Activated CD4-positive, alpha-beta memory T cell treated with anti-CD3 and anti-CD28 coated beads, Interleukin-2, amount 10 ng/mL, durations not matched to agents 7 days and 5 days (primary cell): ENCODE measurements at places on chromosomes 1 and 21.

DNA sequence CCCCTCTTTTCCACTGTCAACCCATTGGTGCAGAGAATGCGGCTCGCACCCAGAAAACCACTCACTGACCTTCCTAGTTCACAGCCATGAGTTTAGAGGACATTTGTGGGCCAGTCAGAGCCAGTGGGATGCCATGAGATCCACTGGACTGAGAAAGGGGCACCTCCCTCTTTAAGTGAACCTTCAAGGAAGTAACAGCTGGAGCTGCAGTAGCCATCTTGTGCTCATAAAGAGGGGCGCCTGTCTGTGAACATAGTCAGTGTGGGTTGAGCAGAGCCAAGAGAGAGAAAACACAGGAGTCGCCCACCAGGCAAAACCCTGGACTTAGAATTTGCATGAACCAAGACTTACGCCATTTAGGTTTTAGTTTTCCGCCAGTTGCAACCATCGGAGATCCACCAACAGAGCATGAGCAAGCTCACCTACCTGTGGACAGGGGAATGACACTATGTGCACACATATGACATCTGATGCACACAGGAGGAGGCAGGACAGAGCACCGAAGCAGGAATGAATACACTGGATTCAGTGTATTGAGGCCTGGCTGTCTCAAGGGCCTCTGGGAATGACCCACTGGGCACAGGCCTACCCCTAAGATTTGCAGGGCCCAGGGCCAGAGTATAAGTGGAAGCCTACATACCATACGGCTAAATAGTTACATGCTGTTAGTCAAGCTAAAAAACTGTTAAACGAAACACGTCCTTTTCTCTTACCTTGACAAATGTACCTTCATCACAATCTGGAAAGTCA, 151.6 kb downstream of the GRIK3 start:
- peak; percentile 4 for DNase-seq

GRCh38 chr1:30089024-30089430, 634.4 kb downstream of the MATN1 start:
- no peak for DNase-seq

DNA sequence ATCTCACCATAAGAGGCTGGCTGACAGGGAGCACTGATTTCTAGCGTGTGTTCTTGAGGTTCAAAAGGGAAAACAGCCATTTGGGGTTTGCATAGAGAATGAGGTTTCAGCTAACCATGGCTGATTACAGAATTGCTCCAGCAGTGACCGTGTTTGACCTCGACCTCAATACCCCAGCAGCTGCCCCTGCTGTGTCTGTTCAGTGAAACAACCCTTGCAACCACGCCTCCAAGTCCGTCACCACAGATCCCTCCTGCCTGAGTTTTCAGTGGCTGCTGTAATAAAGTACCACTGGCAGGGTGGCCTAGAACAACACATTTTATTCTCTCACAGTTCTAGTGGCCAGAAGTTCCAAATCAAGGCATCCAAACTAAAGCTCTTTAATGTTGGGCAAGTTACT, 147.7 kb downstream of the HUNK start:
- no peak for DNase-seq

GRCh38 chr1:8398086-8398485, 80.2 kb downstream of the SLC45A1 start:
- no peak for DNase-seq

DNA sequence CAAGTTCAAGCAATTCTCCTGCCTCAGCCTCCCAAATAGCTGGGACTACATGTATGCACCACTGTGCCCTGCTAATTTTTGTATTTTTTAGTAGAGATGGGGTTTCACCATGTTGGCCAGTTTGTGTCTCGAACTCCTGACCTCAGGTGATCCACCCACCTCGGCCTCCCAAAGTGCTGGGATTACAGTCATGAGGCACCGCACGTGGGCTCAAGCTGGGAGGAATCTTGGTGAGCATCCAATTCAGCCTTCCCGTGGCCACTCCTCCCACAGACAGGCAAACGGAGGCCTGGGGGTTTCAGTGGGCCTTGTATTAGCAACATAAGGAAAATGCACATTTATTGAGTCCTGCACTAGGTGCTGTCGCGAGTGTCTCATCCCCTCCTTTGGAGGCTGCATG, 24.5 kb upstream of the VWA5B1 start:
- DNase-seq, result no peak

DNA sequence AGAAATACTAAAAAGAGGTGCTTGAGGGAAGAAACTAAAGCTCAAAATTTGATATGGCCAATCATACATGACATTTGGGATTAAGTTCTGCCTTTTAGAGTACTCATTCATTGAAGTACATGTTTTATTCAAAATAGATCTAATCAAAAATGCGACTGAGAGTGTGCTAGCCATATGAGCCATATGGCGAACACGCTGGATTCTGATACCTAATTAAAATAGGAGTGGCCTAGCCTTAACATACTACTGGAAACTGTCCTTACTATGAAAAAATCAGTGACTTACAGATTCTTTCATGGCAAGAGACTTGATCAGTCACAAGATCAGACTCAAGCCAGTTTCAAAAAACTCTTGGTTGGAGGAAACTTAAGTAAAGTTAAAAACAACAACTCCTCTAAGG, 73.9 kb downstream of the PTGER3 start:
- no peak for DNase-seq

DNA sequence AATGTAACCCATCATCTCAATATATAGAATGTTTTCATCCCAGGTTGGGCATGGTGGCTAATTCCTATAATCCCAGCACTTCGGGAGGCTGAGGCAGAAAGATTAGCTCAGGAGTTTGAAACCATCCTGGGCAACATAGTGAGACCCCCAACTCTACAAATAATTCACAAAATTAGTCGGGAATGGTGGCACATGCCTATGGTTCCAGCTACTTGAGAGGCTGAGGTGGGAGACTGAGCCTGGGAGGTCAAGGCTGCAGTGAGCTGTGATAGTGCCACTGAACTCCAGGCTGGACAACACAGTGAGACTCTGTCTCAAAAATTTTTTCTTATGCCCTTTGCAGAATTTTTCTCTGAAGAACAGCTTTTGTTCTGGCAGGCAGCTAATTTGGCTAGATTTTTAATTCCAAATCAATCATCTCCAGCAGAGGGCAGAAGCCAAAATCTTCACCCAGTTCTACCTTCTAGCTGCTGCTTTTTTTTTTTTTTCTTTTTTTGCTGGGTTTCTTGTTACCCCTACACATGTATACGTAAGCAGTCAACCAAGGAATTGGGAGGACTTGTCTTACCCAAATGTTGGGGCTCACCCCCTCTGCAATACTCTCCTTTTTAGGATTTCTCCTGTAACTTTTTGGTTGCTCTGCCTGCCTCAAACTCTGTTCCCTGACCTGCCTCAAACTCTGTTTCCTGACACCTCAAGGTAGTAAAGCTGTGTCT, 2.7 kb upstream of the RAD54L start:
- DNase-seq, result peak; percentile 22

DNA sequence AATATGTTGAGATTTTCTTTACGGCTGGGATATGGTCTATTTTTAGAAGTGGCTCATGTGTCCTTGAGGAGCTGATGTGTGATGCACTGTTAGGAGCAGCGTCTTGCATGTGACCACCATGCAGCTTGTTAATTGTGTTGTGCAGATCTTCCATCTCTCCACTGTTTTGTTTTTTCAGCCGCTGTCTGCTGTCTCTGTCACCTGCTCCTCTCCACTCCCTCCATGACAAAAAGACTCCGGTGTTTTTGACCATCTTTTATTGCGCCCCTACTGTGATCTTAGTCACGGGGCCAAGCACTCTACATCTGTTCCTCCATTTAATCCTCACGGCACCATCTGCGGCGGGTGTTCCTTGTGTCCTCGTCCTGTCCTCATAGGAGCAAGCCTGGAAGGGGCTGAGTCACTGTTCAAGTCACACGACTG, 51.8 kb downstream of the ADARB1 start:
- DNase-seq, result no peak

DNA sequence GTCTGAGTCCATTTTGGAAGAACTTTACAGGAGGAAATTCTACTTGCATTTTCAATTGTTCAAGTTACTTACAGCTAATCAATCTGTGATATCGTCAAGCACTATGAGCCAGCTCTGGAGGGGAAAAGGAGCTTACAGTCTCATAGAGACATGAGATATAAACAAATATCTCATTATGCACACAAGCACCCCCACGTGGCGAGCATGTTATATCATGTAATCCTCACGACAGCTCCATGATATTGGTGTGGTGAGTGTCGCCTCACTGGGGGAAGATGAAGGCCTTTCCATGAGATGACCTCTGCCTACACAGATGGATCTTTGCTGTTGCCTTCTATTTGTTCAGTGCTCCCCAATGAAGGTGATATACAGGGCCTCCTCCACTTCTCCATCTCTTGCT, 34.6 kb downstream of the TNR start:
- DNase-seq, result no peak

- no peak for DNase-seq
These were observed 112.1 kb downstream of the PCNX2 start for GRCh38 chr1:233183226-233184020.

- no peak for DNase-seq
These were observed 646.9 kb downstream of the USP25 start for GRCh38 chr21:16376673-16377072.

GRCh38 chr21:33940164-33940880, 24.7 kb upstream of the ATP5PO start:
- no peak for DNase-seq

- no peak for DNase-seq
These were observed 110.0 kb downstream of the ITSN1 start for GRCh38 chr21:33752260-33752659.

DNA sequence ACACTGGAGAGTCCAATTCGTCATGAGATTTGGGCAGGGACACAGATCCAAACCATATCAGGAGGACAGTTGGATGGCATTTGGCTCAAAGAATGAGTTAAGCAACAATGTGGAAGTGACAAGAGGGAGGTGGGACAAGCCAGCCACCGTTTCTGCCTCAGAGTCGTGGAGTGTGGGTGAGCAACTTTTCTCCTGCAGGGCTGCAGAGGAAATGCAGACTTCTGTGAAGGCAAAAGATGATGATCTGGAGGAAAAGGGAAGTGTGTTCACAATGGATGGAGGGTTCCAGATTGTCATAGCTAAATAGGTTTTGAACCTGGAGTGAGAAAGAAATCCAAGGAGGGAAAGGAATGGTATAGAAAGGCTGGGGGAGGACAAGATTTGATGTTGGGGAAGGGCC, 16.4 kb upstream of the KANK4 start:
- DNase-seq, result no peak
